ENCODE measurements at places on chromosomes 4 and X.

DNA sequence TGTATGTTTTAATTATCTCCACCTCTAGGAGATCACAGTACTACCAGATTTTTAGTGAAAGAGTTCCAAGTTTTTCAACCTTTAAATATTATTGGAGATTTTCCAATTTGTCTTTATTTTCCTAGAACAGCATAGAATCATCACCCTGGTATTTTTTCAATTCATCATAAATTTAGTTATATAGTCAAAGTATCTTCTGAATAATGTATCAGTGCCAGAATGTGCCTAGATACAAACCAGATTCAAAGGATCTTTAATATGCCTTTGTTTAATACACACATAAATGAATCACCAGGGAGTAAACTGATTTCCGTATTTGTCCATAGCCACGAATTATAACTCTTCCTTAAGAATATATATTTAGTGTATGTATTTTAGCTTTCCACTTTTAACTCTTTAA, 1373.1 kb downstream of the STIM2 start:
- no peak for DNase-seq

GRCh38 chrX:110745288-110745687, 50.3 kb downstream of the CHRDL1 start:
- DNase-seq = no peak

GRCh38 chr4:150178161-150178560, 99.9 kb downstream of the DCLK2 start:
- no peak for DNase-seq

DNA sequence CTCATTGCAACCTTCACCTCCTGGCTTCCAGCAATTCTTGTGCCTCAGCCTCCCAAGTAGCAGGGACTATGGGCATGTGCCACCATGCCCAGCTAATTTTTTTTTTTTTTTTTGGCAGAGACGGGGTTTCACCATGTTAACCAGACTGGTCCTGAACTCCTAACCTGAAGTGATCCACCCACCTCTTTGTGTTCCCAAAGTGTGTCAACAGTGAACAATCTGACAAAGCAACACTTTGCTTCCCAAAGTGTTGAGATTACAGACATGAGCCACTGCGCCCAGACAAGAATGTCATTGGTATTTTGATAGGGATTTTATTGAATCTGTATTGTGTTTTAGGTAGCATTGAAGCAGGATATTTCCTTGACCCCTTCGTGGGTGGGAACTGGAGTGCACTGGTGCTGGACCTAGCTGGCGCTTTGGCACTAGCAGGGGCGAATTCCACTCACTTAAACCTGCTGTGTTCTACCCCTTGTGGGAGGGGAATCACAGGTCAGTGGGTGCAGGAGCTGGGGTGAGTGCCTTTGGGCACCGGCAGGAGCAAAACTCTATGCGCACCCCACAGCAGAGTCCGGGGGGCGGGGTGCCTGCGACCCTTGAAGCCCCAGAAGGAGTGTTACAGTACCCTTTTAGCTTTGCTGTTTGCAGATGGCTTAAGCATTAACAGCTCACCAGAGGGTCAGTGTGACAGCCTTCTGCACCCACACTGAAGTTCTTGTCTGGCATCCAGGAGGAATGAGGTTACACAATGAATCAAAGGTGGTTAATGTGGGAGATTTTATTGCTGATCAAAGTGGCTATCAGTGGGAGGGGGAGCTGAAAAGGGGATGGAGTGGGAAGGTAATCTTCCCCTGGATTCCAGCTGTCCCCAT, 21.9 kb downstream of the KLF8 start:
- DNase-seq = no peak

DNA sequence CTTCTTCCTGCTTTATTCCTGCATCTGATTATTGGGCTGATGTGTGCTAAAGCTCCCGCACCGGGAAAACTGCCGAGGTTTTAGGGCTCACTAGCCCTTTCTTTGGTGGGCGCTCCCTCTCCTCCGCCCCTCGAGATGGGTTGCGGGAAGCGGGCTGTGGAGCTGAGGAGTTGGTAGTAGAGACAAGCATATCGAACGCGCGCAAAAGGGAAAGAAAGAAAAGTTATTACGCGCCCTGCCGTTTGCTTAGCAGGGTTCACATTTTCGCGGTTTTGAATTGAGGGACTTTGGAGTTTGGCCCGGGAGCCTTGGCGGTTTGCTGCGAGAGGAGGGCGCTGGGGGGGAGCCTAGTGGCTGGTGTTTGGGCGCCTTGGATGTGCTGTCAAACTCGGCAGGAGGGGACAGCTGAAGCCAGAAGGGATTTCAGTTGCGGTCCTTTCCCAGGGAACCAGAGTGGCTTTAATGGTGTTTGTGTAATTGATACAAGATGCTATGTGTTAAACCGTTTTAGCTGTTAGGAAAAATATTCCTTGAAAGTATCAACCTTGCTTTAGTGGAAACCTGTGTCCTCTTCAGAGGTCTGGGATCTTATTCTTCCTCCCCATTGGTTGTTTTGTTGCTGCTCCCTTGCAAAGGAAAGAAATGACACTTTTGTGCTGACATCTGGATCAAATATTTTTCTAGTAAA, 1.1 kb downstream of the GAB1 start:
- DNase-seq = no peak

DNA sequence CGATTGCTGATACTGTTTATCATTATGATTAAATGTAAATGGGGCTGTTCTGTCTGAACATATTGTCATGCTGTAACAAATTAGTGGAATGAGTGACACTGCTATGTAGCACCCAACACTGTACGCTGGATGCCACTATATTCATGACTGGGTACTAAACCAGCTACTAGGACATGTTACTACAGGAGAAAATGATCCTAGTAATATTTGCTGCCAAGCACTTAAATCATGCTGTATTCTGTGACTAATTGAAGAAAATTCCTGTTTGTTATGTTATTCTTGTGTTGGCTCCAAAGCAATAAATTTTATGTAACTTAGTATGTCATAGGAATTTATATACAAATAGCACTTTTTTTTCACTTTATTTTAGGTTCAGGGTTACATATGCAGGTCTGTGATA, 804.2 kb downstream of the CENPC start:
- no peak for DNase-seq

Data from activated CD8-positive, alpha-beta memory T cell treated with anti-CD3 and anti-CD28 coated beads, Interleukin-2, amount 50 U/mL, for 4 hours (primary cell).